ENCODE measurements at places on chromosomes 11 and 22. TPM values are rescaled to one million over a fixed set of nuclear protein-coding genes. Genes with fewer than 3 reads are reported as not detected.

DNA sequence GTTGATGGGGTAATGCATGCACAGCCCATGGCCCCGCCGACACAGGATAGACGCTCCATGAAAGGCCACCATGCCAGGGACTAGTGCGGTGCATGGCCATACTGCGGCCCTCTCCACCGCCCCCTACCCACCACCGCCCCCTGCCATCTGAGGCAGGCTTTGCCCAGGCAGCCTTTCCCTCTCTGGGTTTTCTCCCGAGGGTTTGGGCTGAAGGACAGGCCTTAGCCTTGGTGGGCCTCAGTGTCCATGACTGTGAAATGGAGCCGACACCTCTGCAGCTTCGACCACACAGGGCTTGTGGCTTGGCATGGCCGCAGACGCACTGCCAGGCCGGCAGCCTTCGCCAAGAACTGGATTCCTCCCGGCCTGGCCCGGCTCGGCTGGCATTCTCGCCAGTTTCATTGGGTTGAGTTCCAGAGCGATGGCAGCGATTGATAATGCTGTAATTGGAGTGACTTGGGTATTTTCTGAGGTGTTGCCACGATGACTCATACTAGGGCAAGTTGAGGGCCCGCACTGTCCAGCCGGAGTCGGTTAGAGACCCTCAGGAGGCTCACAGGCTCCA, 111.3 kb downstream of the WNT7B start:
- no peaks in the 10 kb centered on the region for H3K36me3 ChIP-seq
- H3K27me3 ChIP-seq = peaks cover 67% of the 10 kb centered on the region
- no peak overlapping the region for H3K4me3 ChIP-seq
- no peak overlapping the region for H3K27ac ChIP-seq

The ZNF214 gene
- not detected for total RNA-seq

GRCh38 chr22:45308957-45309421, 745 bp upstream of the FAM118A start:
- H3K36me3 ChIP-seq = no peaks in the 10 kb centered on the region
- H3K4me1 ChIP-seq = peaks cover 39% of the 10 kb centered on the region
- H3K27me3 ChIP-seq = no peaks in the 10 kb centered on the region

The CERK gene
- total RNA-seq = 77.4 TPM

GRCh38 chr11:12411806-12412727, 34.7 kb downstream of the PARVA start:
- DNase-seq = no peak
- no peaks in the 10 kb centered on the region for H3K36me3 ChIP-seq
- no peaks in the 10 kb centered on the region for H3K4me1 ChIP-seq

GRCh38 chr11:5618807-5619206, 6.0 kb upstream of the TRIM34 start:
- no peak for DNase-seq
- H3K4me1 ChIP-seq = peaks cover under 1% of the 10 kb centered on the region
- no peaks in the 10 kb centered on the region for H3K27me3 ChIP-seq
- no peak overlapping the region for H3K4me3 ChIP-seq

The MFRP gene
- not detected for total RNA-seq

DNA sequence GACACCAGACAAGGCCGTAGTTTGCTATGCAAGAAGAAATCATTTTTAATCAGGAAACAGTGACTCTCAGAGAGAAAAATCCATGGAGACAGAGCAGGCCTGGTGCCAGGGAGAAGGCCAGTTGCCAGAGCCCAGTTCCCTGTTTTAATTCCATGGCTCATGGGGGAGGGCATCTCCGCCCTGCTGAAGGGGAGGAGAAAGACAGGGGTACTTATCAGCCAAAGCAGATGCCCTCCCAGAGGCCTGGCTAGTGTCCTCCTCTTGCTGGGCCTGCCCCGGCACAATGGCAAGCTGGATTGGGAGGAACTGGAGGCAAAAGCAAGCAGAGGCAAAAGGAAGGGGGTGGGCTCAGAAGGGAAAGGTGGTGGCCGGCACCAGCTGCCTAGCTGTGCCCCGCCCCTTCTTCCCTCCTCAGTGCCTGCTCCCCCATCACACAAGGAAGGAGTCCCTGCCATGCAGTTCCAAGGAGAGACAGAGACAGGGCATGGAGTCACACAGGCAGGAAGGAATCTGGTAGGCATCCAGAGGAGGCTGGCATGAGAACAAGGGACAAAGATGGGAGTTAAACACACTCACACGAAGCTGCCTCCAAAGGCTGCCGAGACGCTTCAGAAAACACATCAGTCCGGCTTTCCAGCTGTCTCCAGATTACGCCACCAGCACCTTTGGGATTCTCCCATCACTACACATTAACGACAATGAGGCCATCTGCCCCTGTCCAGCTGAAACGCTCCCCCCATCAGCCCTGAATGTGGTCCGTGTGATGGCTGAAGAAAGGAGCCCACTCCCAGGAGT, 591.8 kb downstream of the BUD13 start:
- H3K27ac ChIP-seq = no peak overlapping the region
- no peaks in the 10 kb centered on the region for H3K4me1 ChIP-seq
- H3K4me3 ChIP-seq = no peak overlapping the region
- no peaks in the 10 kb centered on the region for H3K36me3 ChIP-seq

The GAL gene
- not detected for total RNA-seq

The MAJIN gene
- not detected for total RNA-seq

All from T-cell (primary cell).